ENCODE measurements at places on chromosomes 2 and 18.

DNA sequence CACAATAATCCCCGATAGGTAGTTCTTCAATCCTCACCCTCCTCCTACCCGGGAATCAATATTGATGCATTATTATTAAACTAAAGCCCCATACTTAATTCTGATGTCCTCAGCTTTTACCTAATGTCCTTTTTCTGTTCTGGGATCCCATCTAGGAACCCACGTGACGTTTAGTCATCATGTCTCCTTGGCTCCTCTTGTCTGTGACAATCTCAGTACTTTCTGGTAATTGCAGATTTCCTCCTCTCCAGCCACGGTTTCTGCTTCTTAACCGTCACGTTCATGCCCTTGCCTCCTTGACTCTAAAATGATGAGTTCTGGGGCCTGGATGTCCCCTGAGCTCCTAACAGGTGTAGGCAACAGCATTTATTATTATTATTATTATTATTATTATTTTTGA, 2.9 kb upstream of the DGKD start:
- peak; percentile 81 for DNase-seq

- DNase-seq: no peak
Observed at GRCh38 chr2:14752295-14752694, 119.8 kb downstream of the LRATD1 start.

GRCh38 chr2:238573065-238573778, 146.5 kb downstream of the ASB1 start:
- DNase-seq: no peak

DNA sequence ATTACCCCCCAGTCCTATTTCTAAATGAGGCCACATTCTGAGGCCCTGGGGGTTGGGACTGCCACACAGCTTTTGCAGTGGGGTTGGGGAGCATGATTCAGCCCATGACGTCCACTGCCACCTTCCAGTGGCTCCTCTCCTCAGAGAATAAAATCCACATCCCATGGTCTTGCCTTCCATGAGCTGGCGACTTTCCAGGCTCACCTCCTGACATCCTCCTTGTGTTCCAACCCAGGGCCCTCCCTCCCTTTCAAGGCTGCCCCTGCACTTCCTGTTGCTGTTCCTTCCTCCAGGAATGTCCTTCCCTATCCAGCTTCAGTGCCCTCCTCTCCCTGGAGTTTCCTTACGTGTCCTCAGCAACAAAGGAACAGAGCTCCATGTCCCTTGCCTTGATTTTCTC, 187.3 kb upstream of the ID2 start:
- DNase-seq: no peak

DNA sequence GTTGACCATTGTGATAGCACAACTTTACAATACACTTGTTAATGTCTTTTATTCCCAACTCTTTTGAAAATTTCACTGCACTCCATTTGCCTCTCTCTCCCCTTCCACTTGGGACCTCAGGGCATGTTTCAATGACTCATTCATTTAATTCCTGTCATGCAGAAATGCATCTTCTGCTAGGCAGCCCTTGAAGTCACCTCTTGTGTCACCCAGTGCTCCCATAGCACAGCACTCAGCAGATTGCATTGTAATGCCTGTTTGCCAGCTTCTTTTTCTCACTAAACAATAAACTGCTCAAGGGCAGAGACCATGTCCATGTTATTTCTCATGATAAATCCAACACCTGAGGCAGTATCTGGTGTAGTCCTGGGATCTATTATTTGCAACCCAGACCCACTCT, 85.9 kb upstream of the ACSL3 start:
- peak; percentile 35 for DNase-seq

- no peak for DNase-seq
Observed at GRCh38 chr2:209942426-209942825, 60.0 kb upstream of the RPE start.

DNA sequence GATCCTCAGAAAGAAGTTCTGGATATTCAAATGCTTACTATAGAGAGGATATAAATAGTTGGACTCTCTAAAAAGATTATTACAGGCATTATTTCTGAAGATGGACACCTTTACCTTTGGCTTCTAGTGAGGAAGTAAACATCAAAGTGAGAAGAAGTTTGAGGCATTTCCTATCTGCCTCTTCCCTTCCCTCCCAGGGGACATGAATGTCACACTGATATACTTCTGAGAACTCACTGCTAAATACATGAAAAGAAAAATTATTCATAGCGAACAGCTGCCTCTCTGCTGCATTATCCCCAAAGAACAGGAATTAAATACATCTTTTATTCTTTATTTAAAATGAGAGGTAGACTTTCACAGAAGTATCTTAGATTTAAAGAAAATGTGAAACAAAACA, 63.6 kb upstream of the PGAP1 start:
- DNase-seq: no peak

GRCh38 chr2:102013206-102014040, 21.7 kb downstream of the IL1R2 start:
- no peak for DNase-seq

DNA sequence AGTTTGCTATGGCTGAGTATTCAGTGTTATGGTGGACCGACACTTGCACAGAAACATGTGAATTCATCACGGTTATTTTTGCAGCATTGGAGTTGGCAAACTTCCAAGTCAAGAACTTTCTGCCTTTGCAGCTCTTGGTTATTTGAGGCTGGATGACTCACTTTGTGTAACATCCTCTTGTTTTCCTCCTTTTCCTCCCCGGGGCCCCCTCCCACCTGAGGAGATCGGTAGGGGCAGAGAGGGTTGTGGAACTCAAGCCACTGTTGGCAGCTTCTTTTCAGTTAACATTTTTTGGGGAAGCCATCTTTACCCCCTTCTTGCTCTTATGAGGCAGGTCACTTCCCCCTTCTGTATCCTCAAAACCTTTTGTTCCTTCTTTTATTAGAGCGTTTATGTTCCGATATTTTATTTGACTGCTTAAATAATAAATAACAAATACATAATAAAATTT, 48.6 kb downstream of the DDX1 start:
- peak; percentile 48 for DNase-seq

- DNase-seq: no peak
Observed at GRCh38 chr2:38546064-38546463, 56.7 kb downstream of the HNRNPLL start.

- no peak for DNase-seq
Observed at GRCh38 chr2:206083602-206084438, 2.2 kb downstream of the INO80D start.

GRCh38 chr2:178280244-178280852, 86.0 kb downstream of the OSBPL6 start:
- peak; percentile 69 for DNase-seq

GRCh38 chr2:20551945-20552328, 99.0 kb downstream of the HS1BP3 start:
- DNase-seq: no peak

DNA sequence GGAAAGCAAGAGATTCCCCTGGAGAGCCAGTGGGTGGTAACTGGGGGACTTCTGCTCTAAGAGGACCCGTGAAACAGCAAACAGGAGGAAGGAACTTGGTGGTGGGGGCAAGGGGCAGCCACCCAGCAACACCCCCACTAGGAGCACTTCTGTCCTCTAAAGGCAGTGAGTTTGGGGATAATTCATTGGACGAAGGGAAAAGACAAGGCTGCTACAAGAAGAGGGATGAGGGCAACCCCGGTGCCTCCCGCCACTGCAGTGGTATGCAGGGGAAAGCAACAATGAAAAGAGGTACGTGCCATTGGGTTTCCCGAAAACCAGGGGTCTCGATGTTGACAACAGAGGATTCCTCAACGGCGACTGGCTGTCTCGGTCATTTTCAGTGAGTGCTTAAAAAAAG, 9.1 kb downstream of the RPL31 start:
- DNase-seq: no peak

GRCh38 chr2:88144914-88145497, 17.1 kb upstream of the FABP1 start:
- no peak for DNase-seq

- no peak for DNase-seq
Observed at GRCh38 chr2:159635006-159635789, 18.9 kb upstream of the BAZ2B start.

- no peak for DNase-seq
Observed at GRCh38 chr2:19812166-19812565, 89.6 kb downstream of the TTC32 start.

DNA sequence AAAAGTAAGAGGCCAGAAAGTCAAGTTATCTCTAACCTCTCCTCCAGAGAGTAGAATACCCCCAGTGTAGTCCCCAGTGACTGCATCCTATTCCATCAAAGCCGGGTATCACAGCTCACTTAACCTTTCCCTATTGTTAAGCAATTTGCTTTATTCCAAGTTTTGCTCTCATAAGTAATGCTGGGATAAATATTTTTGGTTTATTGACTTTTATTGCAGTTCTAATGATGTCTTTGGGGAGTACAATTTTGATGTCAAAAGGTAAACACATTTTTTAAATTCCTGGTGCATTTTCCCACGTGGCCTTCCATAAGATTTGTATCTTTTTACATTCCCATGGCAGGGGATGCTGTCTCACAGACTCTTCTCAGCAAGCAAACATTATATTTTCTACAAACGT, 43.3 kb downstream of the CMPK2 start:
- peak; percentile 24 for DNase-seq

GRCh38 chr2:74205596-74205995, 7.2 kb downstream of the MTHFD2 start:
- DNase-seq: no peak

DNA sequence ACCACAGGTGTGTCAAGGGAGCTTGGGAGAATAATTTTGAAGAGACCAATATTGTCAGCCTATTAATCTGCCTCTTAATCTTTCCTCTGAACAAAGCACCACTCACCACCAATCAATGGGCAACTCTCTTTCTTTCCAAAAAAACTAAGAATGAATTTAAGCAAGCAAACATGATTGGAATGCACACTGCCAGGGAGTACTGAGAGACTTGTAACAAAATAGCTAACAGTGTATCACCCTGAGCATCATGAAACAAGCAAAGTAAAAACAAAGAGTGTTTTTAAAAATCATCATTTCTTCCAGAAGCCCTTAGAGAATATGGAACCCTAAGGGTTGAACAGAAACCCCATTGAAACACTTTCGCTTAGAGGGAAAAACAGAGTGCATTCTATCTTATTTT, 299.7 kb downstream of the DSEL start:
- DNase-seq: no peak

GRCh38 chr2:239260546-239261327, 140.1 kb downstream of the HDAC4 start:
- DNase-seq: no peak

GRCh38 chr2:126656431-126657147, 631 bp downstream of the GYPC start:
- peak; percentile 29 for DNase-seq

DNA sequence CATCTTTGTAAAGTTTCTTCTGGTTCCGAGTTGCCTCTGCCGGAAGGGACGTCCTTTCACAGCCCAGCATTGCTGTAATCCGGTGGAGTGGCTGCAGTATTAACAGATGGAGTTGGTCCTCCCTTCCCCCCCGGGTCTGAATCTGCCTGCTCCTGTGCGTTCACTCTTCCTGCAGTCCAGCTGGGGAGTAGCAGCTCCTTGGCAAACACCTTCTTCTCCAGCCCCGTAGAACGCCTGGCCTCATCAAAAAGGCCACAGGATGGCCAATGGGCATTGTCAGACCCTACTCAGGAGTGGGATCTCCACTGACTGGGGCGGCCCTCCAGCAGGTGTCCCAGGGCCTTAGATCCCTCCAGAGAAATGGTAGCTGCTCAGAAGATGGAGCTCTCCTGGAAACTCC, 234.0 kb downstream of the FAM210A start:
- no peak for DNase-seq

GRCh38 chr2:207775473-207775872, 5.8 kb upstream of the FZD5 start:
- DNase-seq: no peak

- no peak for DNase-seq
Observed at GRCh38 chr2:61045999-61046398, 19.7 kb upstream of the SANBR start.

DNA sequence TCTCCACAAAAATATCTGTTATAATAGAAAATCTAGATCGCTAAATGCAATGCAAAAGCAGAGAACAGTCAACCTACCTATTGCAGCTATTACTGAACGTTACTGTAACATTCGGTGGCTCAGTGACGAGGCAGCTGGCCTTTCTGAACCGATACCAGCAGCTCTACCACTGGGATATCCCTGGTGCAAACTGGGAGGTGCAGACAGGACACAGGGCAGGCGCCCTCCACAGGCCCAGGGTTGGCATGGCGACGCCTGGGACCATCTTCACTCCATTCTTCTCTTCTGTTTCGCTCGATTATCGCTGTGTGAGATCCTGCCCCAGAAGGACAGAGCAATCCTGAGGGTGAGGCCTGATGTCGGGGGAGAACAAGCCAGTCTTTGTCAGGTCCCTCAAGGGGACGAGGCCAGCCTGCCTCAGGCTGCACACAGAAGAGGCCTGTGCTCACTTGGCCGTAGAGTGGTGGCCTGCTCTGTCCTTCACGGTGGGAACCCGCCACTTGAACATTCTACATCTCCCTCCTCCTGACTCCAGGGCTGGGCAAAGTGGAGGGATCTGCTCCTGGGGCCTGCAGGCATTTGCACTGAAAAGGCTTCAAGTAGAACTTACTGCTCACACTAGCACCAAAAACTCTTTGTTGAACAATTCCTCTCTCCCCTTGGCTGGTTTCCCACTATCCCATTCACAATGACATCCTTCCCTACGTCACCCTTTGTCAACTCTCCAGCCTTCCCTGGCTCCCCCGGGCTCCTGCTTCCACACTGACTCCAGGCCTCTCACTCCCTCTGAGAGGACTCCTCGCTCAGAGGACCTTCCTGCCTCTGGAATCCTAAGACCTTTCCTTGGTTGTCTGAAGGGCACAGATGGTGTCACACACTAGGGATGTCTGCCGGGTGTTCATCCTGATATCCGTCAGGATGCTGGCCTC, 49.7 kb downstream of the CYRIA start:
- DNase-seq: no peak

Data from A172 (cell line).